ENCODE measurements at places on chromosomes 13 and 19.

- no peak for DNase-seq
Measured at GRCh38 chr13:28001049-28001448, 12.6 kb upstream of the URAD start.

DNA sequence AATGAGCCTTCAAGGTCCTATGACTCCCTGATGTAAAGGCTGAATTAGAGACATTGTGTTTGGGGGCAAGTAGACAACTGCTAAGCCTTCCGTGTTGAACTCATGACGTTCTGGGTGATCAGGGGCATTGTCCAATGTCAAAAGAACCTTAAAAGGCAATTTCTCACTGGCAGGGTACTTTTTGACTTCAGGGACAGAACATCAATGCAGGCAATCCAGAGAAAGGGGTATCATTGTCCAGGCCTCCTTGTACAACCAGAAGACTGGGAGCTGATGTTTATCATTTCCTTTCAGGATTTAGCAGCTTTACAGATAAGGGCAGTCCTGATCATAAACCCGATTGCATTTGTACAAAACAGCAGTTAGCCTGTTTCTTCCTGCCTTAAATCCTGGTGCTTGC is 25.0 kb upstream of the SMAD9 start:
- no peak for DNase-seq

GRCh38 chr19:49362048-49362928 is at the start of gene TEAD2:
TEAD2 (minus strand) TSS chr19:49362416; CDS start chr19:49360075, 2,341 bp downstream.
- no peak for DNase-seq

GRCh38 chr19:43752287-43752875 is 2.4 kb downstream of the SMG9 start:
- DNase-seq = no peak

DNA sequence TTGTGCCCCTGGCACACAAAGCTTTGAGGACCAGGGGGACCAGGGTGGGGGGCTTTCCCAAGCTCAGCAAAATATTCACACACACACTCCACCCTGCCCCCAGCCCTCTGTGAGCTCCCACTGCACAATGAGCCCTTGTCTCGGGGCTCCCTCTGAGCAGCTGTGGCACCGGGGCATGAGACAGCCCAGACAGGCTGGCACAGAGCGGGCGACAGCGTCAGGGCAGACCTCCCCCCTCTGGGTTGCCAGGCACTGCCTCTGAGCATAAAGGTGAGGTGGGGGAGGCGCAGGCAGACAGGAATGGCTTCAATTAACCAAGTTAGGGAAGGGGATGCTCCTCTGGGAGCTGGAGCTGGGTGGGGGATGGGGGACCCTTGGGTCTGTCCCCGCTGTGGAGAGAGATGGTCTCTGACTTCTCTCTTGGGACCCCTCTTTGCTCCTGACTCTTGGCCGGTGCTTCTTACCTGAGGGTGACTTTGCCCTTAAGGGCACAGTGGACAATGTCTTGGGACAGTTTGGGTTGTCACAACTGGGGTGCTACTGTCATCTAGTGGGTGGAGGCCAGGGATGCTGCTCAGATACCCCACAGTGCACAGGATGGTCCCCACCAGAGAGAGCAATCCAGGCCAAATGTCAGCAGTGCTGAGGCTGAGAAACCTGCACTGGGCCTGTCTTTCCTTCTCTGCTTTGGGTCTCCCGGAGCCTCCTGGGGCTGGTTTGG is 30.3 kb downstream of the LYL1 start:
- DNase-seq = no peak

DNA sequence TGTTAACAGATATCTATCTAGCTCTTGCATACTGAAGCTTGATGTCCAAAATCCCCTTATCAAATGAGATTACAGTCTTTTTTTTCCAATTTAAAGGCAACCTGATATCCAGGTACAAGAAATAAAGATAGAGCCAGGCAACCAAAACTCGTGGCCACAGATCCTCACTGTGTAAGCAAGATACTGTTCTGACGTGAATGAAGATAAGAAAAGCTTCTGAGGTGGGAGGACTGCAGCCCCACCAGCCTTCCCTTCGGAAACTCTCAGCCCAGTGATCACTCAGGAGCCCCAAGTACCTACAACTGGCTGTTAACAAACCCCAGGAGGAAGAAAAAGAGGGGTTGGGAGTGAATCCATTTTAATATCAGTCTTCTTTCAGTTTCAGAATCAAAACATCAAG is 191.6 kb downstream of the EFNB2 start:
- DNase-seq = no peak

- no peak for DNase-seq
Measured at GRCh38 chr19:4096049-4096892, 27.7 kb downstream of the MAP2K2 start.

DNA sequence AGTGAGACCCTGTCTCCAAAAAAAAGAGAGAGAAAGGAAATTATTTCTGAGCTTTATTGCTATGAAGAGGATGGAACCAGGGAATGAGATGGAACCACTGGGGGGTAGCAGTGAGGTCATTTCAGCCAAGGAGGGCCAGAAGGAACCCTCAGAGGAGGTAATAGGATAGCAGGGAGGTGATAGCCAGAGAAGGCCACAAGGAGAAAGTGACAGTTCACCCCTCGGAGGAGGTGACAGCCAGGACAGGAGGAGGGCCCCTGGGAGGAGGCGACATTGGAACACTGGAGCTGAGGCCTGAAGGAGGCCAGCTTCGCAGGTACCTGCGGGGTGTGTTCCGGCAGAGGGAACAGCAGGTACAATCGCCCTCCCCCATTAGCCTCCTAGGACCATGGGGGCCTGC is 675 bp upstream of the PGPEP1 start:
- DNase-seq = no peak

Data from stimulated activated CD8-positive, alpha-beta memory T cell treated with anti-CD3 and anti-CD28 coated beads, Interleukin-12 subunit alpha, Interleukin-12 subunit beta, amount 100 ng/mL, for 4 hours (primary cell).